ENCODE measurements at places on chromosomes 3 and 15.

DNA sequence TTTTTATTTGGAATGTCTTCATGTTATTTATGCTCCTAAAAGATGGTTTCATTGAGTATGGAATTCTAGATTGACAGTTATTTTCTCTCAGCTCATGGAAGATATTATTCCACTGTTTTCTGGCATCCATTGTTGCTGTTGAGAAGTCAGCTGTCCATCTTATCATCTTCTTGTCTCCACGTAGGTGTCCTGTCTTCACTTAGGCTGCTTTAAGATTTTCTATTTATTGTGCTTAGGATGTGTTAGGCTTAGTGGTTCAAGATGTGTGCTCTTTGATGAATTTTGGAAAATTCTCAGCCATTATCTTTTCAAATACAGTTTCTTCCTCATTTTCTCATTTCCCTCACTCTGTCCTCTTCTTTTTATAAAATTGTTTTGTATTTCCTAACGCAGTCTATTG is 52.0 kb downstream of the SNRK start:
- no peak for DNase-seq

- no peak for DNase-seq
Measured at GRCh38 chr3:43465109-43465508, 156.7 kb downstream of the ANO10 start.

- DNase-seq = no peak
Measured at GRCh38 chr3:186882881-186883685, 40.6 kb downstream of the ADIPOQ start.

DNA sequence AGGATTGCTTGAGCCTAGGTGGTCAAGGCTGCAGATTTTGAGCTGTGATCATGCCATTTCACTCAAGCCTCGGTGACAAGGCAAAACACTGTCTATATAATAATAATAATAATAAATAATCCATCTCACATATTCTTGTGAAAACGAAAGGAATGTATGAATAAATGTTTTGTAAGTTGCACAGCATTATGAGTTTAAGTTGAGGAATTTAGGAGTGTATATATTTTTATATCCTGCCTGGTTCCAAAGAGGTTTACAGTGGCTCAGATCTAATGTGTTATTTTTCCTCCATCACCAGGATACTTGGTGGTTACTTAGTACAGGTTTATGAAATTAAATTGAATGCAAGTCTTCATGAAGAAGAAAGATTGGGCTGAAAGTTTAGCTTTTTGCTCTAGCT is 77.2 kb downstream of the ATG7 start:
- no peak for DNase-seq

DNA sequence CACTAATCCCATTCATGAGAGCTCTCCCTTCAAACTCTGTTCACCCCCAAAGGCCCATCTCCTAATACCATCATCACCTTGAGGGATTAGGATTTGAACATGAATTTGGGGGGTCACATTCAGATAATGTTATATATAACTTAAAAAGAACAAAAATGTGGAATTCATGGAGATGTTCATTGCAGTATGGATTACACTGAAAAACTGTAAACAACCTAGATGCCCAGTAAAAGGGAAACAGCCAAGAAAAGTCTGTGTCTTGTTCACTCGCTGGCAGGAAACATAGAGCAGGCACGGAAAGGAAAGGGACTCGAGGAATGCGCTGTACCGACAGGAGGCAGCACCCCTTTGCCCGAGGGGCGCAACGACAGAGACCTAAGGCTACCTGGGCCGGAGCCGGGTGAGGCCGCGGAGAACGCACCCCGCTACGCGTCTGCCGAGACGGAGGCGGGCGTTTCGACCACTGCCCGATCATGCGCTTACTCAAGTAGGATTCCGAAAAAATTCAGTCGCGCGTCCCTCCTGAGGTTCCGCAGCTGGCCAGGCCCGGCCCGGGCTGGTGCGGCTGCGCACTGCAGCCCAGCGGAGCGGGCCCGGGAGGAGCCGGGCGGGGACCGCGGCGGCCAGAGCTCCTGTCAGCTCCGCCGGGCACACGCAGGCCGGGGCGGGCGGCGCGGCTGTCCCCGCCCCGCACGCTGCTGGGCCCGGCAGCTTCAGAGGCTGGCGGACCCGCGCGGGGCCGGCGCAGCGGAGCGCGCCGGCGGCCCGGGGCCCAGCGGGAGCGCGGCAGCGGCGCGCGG is 862 bp upstream of the MAN2A2 start:
- DNase-seq = peak; percentile 91

DNA sequence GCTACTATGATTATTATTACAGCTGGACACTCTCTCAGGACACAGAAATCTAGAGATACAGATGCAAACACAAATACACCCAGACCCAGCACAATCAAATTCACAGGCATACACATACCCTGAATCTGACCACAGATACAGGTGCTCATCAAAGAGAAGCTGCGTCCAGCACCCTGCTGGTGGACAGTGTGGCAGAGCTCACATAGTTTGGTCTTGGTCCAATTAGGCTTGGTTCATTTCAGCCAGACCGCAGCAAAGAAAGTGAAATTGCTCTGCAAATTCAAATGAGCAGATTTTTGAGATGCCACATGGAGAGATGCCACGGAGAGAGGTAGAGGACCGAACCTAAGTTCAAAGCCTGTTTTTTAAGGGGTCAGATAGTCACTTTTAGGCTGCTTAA is 55.6 kb downstream of the ANAPC13 start:
- DNase-seq = no peak

DNA sequence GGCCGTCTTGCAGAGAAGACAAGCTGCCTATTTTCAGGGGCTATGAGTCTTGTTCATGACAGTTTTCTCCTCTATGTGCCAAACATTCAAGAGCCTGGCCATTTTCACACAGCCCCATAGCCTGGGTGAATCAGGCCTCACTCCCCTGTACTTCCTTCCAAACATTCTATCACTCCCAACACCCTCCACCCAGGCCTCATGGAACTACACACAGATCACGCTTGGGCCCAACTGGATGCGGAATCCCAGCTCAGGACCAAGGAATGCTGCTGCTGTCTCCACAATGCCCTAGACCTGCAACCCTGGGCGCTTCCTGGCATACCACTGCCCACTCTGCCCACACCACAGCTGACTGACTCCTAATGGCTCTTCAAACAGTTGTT is 39.4 kb upstream of the PCSK6 start:
- DNase-seq = no peak

DNA sequence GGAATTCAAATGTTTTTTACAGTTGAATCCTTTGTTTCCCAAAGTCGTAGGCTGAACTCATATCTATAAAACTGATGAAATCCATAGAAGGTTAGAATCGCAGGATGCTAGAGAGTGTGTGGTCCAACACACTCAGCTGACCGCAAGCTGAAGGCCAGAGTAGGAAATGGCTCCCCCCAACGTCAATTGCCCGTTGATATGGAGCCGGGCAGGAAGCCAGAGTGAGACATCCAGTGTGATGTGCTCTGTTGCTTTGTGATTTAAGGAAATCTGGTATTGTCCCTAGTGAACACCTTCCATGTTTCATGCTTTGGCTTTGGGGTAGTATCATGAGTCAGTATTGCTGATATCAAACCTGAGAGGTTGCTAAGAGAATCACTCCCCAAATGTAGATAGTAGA is 5.8 kb upstream of the MEX3B start:
- no peak for DNase-seq

GRCh38 chr15:76678766-76679165 is 226.4 kb downstream of the SCAPER start:
- DNase-seq = no peak

DNA sequence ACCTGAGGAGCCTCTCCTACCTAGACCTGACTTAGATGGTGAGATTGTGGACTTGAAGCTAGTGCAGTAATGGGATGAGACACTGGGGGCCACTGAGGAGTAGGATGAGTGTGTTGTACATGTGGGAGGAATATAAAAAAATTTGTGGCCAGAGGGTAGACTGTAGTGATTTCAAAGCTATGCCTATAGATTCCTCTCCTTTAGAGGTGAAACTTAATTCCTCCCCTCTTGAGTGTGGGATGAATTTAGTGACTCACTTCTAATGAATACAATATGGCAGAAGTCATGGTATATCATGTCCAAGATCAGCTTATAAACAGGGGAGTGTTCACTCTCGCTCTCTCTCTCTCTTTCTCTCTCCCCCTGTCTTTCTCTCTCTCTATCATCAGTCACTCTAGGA is 6.7 kb downstream of the ZNF860 start:
- DNase-seq = no peak

GRCh38 chr3:55144015-55144673 is 216.3 kb upstream of the LRTM1 start:
- DNase-seq = no peak

- no peak for DNase-seq
Measured at GRCh38 chr15:80328496-80328895, 75.7 kb upstream of the ARNT2 start.

DNA sequence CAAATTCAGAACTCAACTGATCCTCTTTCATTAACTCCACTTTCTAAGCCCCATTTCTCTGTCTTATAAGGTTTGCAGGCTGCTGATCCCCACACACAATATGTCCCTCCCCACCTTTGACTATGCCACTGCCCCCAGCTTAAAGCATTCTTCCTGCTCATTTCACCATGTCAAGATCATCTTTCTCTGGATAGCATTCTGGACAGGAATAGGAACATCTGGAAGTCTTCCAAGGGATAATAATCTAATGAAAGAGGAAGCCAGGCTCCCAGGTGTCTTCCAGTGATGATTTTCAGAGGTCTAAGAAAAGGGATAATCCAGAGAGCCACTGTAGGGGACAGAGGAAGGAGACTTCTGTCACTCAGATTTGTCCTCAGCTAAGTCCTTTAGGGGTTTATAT is 54.6 kb upstream of the GALNT15 start:
- DNase-seq = no peak

- peak; percentile 38 for DNase-seq
Measured at GRCh38 chr15:100919481-100920405, 586 bp downstream of the LRRK1 start.

GRCh38 chr3:140085001-140085400 is 150.0 kb downstream of the CLSTN2 start:
- no peak for DNase-seq

- no peak for DNase-seq
Measured at GRCh38 chr3:56926947-56927282, 125.2 kb upstream of the ARHGEF3 start.

- DNase-seq = no peak
Measured at GRCh38 chr3:48678056-48678455, 7.7 kb downstream of the NCKIPSD start.

GRCh38 chr3:156536524-156537316 is 18.2 kb downstream of the SSR3 start:
- no peak for DNase-seq

- peak; percentile 13 for DNase-seq
Measured at GRCh38 chr3:87047852-87048251, 56.9 kb upstream of the VGLL3 start.

DNA sequence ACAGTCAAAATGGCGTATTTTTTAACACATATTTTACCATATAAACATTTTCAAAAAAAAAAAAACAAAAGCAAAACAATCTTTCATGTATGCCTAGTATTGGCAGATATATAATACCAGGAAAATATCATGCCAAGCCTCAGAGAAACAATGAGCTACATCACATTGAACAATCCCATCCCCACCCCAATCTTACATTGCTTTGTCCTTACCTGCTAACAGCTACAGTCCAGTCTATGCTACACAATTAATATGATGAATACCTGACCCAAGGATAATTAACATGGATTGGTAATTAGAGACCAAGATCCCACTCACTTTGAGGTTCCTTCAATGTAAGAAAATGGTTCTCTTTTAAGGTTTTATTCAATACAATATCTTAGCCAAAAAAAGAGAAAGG is 7.6 kb upstream of the SATB1 start:
- DNase-seq = no peak

DNA sequence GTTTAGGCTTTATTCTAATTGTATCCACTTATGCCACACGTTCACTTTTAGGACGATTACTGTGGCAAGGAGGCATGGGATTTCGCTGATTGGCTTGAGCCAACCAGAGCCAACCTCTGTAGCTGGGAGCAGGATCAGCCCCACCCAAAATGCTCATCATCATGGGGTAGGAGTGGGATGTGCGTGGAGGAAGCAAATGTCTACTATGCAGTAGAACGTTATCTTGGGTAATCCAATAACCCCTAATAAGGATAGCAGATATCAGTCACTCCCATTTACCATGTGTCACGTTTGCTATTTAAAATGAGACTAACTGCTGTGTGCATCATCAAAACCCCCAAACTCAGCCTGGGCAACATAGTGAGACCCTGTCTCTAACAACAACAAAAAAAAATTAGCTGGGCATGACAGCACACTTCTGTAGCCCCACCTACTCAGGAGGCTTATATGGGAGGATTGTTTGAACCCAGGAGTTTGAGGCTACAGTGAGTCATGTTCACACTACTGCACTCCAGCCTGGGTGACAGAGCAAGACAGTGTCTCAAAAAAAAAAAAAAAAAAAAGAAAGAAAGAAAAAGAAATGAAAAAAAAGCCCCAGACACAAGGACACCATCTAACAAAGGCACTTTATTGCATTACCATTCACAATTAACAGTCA is 17.8 kb upstream of the ITGB5 start:
- DNase-seq = no peak

GRCh38 chr15:70200511-70201424 is 103.1 kb upstream of the TLE3 start:
- no peak for DNase-seq

- peak; percentile 88 for DNase-seq
Measured at GRCh38 chr15:75112848-75113492, 88.7 kb upstream of the C15orf39 start.

GRCh38 chr15:29130951-29131839 is 138.4 kb downstream of the NSMCE3 start:
- no peak for DNase-seq

DNA sequence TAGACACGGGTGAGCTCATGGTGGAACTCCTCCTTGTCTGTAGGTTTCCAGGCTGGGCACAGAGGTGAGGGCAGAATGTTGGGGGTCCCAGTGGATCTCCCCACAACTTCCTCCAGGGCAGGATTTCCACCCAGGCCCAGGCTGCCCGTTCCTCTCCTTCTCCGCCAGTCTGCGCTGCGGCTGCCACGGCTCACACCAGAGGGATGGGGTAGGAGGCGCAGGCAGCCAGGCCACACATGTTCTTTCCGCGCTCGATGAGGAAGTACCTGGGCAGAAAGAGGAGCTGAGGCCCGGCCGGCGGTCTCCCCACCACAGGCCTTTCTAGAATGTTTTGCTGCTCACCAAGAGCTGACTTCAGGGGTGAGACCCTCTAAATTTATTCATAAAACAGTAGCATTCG is 22.9 kb downstream of the CTSH start:
- no peak for DNase-seq

- DNase-seq = no peak
Measured at GRCh38 chr15:62914461-62915079, 128.0 kb upstream of the TPM1 start.

DNA sequence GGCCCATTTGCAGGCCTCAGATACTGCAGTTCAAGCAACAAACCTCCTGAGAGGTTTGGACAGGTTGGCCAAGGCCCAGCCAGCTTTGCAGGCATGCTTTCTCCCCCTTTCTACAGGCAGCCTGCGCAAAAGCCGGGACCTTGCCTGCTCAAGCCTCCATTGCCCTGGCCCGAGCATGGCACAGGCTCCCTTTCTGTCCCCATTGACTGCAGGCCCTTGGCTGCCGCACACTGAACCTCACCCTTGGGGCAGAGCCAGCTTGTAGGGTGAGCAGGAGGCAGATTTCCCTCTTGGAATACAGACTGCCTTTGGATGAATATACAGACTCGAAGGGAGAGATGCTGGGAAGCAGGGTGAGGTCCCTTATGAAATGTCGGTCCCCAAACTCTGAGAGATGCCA is 461.7 kb upstream of the PROK2 start:
- no peak for DNase-seq

- DNase-seq = no peak
Measured at GRCh38 chr3:140004271-140004670, 69.3 kb downstream of the CLSTN2 start.

GRCh38 chr3:54691289-54691771 is 236.5 kb downstream of the LRTM1 start:
- no peak for DNase-seq
